Progenitor cell of endocrine pancreas (in vitro differentiated cells): ENCODE measurements at places on chromosomes 16 and 17. TPM values are rescaled to one million over a fixed set of nuclear protein-coding genes. Genes with fewer than 3 reads are reported as not detected.

DNA sequence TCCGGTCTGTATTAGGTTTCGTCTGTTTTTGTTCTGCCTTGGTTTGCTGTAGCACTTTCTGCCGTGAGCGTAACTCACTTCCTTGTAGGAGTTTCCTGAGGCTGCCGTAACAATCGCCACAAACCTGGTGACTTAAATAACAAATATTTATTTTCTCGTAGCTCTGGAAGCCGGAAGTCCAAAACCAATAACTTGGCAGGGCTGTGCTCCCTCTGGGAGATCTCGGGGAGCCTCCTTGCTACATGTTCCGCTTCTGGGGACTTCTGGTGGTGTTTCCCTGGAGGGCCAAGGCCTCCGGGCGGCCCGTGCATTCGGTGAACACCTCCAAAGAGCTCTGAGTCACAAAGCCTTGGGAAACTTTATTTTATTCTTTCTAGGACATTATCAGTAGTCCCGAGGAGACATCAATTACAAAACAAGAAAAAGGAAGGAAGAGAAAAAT, 6.8 kb upstream of the WDR45B start:
- no peaks in the 10 kb centered on the region for H3K27me3 ChIP-seq
- DNase-seq, result no peak
- no peak overlapping the region for H3K4me3 ChIP-seq

- peak overlapping the region; percentile 24 for H3K27ac ChIP-seq
- H3K4me3 ChIP-seq, result peak overlapping the region; percentile 1
These were observed 39.9 kb downstream of the IQCK start for GRCh38 chr16:19757762-19758595.

The ZG16B gene
- total RNA-seq, result not detected in 2 replicates

DNA sequence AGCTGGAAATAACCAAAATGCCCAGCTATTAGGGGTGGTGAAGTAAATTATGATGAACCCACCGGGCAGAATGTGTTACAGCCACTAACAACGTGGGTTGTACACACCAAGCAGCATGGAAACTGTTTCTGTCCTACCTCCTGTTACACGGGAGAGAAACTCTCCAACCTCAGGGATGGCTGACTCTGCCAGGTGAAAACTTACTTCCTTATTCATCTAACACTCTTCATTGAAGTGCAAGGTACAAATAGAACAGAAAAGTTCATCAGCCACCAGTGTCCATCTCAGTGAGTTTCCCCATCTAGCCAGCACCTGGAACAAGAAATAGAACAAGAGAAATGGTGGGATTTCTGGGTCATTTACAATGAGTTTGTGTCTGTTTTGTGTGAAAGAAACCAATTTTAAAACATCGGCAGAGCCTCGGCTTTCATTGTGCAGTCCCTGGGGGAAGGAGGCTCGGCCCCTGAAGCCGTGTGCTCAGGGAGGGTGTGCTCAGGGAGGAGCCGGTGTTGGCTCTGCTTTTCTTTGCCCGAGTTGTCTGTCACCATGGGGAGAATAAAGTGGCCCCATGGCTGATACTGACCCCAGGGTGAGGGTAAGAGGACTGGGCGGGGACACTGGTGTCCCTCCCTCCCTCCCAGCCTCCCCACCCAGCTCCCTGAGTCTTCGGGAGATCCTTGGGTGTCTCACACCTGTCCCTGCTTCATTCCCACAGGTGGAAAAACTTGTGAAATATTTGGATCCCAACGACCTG, 39.8 kb downstream of the RAB11FIP4 start:
- DNase-seq, result no peak
- no peak overlapping the region for H3K4me3 ChIP-seq
- H3K36me3 ChIP-seq, result no peaks in the 10 kb centered on the region
- H3K27ac ChIP-seq, result no peak overlapping the region
- peaks cover 24% of the 10 kb centered on the region for H3K27me3 ChIP-seq

- no peaks in the 10 kb centered on the region for H3K27me3 ChIP-seq
- H3K4me1 ChIP-seq, result peaks cover 11% of the 10 kb centered on the region
- H3K4me3 ChIP-seq, result no peak overlapping the region
- peaks cover 12% of the 10 kb centered on the region for H3K36me3 ChIP-seq
These were observed 26.4 kb downstream of the ARHGAP44 start for GRCh38 chr17:12815642-12816141.

The BEAN1 gene
- total RNA-seq, result 0.36 TPM in 1 of 2 replicates, not detected in the other

The CCL18 gene
- total RNA-seq, result not detected in 2 replicates

DNA sequence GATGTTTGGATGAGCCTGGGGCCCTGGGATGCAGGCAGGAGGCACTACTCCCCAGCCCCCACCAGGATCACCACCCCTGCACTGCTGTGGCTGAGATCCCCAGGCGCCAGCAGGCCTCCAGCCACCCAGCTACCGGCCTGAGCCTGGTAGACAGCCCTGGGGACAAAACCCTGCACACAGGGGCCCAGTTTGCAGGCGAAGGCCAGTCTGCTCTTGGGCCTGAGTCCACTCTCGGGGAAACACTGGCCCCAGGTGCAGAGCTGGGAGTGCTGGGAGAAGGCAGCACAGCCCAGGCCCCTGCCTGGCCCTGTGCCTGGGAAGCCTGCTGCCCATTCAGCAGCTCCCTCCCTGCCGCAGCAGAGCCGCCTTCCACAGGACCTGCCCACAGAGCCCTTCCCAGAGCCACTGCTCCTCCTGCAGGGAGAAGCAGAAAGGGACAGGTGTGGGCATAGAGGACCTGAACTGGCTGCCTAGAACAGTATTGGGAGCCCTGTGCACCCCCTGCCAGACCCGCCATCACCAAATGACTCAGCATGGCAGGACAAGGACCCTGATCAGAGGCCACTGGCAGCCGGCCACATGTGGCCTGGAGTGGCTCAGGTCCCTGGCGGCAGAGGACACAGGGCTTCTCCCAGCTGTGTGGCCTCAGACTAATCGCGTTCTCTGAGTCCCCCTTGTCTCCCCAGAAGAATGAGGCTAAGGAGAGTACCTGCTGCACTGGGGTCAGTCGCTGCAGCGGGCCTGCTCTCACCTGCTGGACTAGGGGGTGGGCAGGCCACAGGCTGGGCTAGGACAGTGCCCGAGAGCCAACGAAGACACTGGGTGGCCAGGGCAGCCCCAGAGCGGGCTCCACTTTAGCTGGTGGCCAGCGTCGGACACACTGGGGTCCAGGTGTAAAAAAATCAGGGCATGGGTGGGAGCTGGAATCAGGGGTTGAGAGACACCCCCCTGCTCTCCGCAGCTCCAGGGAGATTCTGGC, 10.7 kb downstream of the MSRB1 start:
- no peak overlapping the region for H3K27ac ChIP-seq
- H3K4me3 ChIP-seq, result no peak overlapping the region
- H3K27me3 ChIP-seq, result peaks cover 18% of the 10 kb centered on the region
- peaks cover 2% of the 10 kb centered on the region for H3K36me3 ChIP-seq
- DNase-seq, result no peak
- H3K4me1 ChIP-seq, result peaks cover 2% of the 10 kb centered on the region

DNA sequence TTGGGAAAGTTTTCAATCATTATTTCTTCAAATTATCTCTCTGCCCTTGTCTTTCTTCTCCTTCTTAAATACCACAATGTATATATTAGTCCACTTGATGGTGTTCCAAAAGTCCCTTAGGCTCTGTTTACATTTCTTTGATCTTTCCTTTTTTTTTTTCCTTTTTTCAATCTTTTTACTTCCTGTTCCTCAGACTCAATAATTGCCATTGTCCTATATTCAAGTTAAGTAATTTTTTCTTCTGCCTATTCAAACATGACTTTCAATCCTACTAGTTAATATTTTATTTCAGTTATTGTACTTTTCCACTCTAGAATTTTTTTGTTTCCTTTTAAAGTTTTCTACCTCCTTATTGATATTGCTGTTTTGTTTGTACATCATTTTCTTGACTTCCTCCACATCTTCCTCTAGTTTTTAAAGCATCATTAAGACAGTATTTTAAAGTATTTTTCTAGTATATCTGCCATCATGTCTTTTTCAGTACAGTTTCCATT, 15.8 kb upstream of the UQCRC2 start:
- no peaks in the 10 kb centered on the region for H3K36me3 ChIP-seq
- peaks cover 2% of the 10 kb centered on the region for H3K4me1 ChIP-seq
- H3K27ac ChIP-seq, result no peak overlapping the region
- peaks cover 36% of the 10 kb centered on the region for H3K27me3 ChIP-seq
- DNase-seq, result no peak

DNA sequence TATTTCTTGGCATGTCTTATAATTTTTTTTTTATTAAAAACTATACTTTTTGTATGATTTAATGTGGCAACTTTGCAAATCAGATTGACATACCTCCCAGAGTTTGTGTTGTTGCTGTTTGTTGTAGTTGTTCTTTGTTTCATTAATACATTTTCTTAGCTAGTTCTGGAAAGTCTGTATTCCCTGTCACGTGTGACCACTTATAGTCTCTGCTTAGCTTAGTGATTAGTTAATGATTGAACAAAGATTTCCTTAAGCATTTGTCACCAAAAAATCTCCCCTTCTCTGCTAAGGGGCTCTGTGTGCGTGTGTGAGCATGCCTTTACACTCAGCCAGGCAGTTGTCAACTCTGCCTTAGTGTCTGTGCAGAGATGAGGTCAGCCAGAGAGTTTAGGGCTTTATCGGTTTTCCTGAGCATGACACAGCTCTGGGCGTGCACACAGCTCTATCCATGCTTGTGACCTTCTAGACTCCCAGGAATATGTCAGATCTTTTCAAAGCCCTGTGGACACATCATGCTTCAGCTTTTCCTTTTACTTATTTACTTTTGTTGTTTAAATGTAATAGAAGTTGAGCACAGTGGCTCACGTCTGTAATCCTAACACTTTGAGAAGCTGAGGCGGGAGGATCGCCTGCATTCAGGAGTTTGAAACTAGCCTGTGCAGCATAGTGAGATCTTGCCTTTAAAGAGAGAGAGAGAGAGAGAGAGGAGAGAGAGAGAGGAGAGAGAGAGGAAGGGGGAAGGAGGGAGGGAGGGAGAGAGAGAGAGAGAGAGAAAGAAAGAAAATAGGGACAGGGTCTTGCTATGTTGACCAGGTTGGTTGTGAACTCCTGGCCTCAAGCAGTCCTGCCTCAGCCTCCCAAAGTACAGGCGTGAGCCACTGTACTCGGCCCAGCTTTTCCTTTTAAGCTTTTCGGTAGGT, 21.9 kb downstream of the DNAI2 start:
- DNase-seq, result no peak
- H3K4me1 ChIP-seq, result peaks cover 9% of the 10 kb centered on the region
- H3K27me3 ChIP-seq, result peaks cover 15% of the 10 kb centered on the region
- H3K4me3 ChIP-seq, result no peak overlapping the region
- no peak overlapping the region for H3K27ac ChIP-seq
- H3K36me3 ChIP-seq, result no peaks in the 10 kb centered on the region

The PTX4 gene
- total RNA-seq, result not detected in 2 replicates

The ATP2C2 gene
- 6.8 and 10.8 TPM in 2 replicates for total RNA-seq

The TMEM235 gene
- total RNA-seq, result not detected in 2 replicates

The GNGT2 gene
- not detected in 2 replicates for total RNA-seq

GRCh38 chr17:81681672-81682071, 1.9 kb downstream of the ARL16 start:
- H3K27me3 ChIP-seq, result no peaks in the 10 kb centered on the region
- no peak for DNase-seq
- H3K4me3 ChIP-seq, result no peak overlapping the region
- H3K27ac ChIP-seq, result no peak overlapping the region
- H3K36me3 ChIP-seq, result peaks cover 3% of the 10 kb centered on the region
- peaks cover 13% of the 10 kb centered on the region for H3K4me1 ChIP-seq

DNA sequence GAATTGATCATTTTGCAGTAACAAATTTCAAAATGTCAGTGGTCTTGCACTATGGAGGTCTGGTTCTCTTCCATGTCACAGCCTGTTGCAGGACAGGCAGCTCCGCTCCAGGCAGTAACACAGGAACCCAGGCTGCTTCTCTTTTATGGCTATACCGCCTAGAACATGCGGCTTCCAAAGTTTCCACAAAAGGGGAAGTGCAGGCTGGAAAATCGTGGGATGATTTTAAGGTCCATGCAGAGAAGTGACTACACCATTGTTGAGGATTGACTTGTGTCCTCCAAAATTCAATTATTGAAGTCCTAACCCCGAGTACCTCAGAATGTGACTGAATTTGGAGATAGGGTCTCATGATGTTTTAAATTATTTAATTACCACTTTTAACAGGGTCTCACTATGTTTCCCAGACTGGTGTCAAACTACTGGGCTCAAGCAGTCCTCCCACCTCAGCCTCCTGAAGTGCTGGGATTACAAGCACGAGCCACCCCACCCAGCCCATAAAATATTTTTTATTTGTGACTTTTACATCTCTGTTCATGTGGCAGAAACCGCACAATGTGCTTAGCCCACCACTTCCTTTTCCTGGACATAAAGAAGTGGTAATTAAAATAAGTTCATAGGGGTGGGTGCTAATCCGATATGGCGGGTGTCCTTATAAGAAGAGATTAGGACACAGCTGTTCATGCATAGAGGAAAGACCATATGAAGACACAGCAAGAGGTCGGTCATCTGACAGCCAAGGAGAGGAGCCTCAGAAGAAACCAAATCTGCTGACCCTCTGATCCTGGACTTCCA, 279.2 kb upstream of the RPL38 start:
- peaks cover 4% of the 10 kb centered on the region for H3K27me3 ChIP-seq
- DNase-seq, result no peak
- no peak overlapping the region for H3K4me3 ChIP-seq
- H3K4me1 ChIP-seq, result no peaks in the 10 kb centered on the region

DNA sequence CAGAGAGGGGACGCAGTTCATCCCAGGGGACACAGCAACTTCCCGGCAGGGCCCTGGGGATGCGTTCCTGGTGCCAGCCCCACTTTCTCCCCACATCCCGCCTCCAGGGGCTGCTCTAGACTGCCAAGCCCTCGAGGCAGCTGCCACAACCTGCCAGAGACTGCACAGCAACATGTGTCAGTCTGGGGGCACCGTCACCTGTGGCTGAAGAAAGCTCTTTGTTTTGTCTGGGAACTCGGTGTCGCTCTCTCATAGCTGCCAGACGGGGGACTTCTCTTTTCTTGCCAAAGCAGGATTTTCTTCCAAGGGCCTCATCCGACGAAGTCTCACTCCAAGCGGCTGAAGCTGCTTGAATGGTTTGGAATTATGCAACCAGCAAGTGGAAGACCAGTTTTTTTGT, 43.7 kb downstream of the COTL1 start:
- peaks cover 13% of the 10 kb centered on the region for H3K4me1 ChIP-seq
- peak overlapping the region; percentile 73 for H3K27ac ChIP-seq
- no peaks in the 10 kb centered on the region for H3K27me3 ChIP-seq
- H3K4me3 ChIP-seq, result no peak overlapping the region

DNA sequence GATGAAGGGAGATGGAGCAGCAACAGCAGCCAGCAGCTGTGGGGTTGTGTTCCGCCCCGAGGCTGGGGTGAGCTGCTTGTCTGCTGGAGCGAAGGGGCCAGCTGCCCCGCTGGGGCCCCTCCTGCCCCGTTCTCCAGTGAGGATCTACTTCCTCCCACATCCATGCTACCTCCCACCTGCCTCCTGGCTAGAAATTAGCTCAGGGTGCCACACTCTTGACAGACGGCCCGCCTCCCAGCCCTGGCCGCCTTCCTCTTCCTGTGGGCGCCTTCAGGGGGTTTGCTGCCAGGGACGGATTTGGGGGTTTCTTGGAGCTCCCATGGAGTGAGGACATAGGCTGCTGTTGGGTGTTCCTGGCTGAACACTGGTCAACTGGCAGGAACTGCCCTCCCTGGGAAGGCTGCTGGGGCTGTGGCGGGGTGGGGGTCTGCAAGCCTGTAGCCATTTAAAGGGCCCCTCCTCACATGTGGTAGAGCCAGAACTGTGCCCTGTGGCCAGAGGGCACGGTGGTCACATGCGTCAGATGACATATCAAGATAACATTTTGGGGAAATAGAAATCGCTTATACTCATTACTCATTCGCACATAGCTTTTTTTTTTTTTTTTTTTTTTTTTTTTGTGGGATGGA, 13.1 kb downstream of the TBC1D24 start:
- no peak overlapping the region for H3K4me3 ChIP-seq
- H3K27ac ChIP-seq, result no peak overlapping the region
- H3K4me1 ChIP-seq, result peaks cover 9% of the 10 kb centered on the region
- no peaks in the 10 kb centered on the region for H3K27me3 ChIP-seq
- H3K36me3 ChIP-seq, result no peaks in the 10 kb centered on the region
- no peak for DNase-seq
